Activated CD4-positive, alpha-beta memory T cell treated with anti-CD3 and anti-CD28 coated beads, Interleukin-2, amount 10 ng/mL, durations not matched to agents 7 days and 5 days (primary cell): ENCODE measurements at places on chromosomes 13 and 19.

GRCh38 chr13:21142766-21143165 is 33.6 kb downstream of the SKA3 start:
- DNase-seq: no peak

- no peak for DNase-seq
Measured at GRCh38 chr13:77846173-77846572, 72.5 kb downstream of the EDNRB start.

- DNase-seq: no peak
Measured at GRCh38 chr13:103898481-103898880, 832.3 kb upstream of the SLC10A2 start.

GRCh38 chr13:22336460-22336859 is 665.6 kb downstream of the FGF9 start:
- DNase-seq: no peak

DNA sequence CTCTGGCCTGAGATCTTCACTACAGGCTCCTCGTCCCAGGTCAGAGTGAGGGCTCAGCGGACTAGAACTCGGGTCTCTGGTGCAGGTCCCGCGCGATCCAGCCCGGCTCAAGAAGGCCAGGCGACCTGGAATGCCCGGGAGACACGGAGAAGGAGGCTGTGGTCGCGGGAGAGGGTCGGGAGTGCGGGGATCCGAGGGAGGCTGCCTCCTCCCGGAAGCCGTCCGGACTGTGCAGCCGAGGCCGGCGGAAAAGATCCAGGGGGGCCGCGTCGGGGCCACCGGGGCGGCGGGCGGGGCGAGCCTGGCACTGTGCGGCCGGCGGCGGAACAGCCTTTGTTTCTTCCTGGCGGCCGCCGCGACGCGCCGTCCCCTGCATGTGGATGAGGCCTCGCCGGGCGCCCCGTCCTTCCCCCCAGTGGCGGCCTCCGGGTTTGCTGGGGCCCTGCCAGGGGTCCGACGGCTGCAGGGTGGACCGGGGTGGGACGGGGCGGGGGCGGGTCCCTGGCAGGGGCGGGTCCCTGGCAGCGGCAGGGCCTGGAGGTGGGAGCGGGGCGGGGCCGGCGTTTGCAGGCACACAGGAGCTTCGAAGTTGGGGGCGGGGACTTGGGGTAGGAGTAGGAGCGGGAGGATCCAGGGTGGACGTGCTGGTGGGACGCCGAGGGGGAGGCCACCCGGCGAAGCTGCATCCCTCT is 1.0 kb upstream of the SLC7A10 start:
- DNase-seq: no peak

DNA sequence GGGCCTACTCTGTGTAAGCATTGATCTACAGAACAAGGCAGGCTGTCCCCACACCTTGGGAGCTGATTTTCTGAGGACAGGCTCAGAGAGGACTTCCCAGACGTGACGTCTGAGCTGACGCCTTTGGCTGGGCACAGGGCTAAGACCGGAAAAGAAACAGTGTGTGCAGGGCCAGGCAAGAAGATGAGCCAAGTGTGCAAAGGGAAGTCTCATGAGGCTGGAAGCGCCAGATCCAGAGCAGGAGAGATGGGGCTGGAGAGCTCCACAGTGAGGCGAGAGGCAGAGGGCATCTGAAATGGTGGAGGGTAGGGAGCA is 12.7 kb downstream of the IGLON5 start:
- DNase-seq: no peak

GRCh38 chr13:24142453-24142852 is 18.1 kb upstream of the SPATA13 start:
- no peak for DNase-seq

DNA sequence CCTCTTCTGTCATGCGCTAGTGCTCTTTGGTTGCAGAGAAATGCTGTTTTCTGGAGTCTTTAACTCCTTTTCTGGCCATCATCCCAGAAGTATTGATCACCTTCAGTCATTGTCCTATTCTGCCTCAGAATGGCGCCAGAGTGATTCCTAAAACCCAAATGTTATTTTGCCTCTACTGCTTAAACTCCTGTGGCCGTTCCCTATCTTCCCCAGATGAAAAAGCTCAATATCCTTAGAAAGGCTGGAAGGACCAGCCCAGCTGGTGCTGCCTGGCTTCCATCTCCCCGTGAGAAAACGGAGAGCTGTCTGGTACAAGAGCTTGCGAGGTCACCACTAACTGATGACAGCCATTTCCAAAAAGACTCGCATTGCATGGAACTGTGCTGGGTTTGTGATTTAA is 179.1 kb downstream of the RBM26 start:
- DNase-seq: no peak

DNA sequence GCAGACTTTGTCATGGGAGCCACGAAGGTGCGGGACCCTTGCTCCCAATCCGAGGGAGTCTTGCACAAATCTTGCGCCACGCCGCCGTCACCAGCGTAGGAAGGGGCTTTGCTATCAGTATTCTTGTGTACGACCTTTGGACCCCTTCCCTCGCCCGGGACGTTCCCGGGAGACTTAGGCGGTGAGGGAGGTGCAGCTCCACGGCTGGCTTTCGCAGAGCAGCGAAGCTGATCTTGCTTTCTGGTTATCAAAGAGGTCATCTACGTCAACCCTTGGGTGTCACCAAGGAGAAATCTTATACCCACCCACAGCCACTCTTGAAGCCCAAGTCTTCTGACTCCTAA is 583 bp downstream of the TECR start:
- no peak for DNase-seq

DNA sequence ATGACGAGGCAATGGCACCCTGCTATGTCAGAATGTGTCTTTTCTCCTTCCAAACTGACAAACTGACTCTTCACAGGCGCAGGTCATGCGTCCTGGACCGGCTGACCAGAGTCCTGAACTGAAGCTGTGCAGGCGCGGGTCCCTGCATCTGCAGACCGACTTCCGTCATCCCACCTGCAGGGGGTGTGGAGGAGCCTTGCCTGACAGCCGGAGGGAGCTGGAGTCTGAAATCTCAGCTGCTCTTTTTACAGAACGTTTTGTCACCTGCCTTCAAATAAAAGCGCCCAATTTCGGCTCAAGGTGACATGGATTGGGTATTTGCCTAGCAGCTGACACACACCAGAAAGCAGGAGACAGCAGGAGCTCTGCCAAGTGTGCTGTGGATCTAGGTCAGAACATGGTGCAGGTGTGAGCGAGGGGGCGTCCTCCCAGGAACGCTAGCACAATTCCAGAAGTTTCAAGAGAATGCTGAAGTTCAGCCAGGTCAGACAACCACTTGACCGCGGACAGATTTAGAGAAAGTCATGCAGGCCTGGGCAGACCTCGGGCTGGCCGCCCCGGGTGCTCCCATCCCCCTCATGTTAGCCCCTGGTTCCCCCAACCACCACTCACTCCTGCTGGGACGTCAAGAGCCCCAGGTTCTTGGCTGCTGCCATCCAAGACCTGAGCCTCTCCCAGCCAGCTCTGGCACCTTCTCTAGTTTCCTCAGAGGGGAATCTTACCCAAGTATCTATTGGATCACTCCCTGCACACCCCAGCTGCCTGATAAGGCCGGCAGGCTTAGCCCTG is 32.8 kb downstream of the ELL start:
- no peak for DNase-seq

DNA sequence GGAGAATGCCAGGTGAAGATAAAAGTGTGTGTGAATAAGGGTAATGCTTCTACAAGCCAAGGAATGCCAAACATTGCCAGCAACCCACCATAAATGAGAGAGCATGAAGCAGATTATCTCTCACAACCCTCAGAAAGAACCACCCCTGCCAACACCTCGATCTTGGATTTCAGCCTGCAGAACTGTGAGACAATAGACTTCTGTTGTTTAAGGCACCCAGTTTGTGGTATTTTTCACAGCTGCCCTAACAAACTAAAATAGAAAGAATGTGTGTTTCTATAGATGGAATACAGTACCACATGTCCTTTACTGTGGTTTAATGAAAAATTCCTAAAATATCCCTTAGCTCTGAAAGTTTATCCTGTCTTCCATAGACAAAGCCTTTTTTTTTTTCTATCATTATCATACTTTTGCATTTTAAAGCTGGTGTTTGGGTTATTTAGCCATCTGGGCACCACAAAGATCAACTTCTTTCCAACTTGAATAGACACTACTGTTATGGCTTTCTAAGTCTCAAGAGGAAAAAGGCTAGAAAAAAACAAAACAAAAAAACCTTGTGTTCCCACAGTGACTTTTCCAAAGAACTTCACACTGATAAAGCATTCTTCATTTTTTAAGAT is 505.6 kb downstream of the KCTD12 start:
- DNase-seq: no peak

DNA sequence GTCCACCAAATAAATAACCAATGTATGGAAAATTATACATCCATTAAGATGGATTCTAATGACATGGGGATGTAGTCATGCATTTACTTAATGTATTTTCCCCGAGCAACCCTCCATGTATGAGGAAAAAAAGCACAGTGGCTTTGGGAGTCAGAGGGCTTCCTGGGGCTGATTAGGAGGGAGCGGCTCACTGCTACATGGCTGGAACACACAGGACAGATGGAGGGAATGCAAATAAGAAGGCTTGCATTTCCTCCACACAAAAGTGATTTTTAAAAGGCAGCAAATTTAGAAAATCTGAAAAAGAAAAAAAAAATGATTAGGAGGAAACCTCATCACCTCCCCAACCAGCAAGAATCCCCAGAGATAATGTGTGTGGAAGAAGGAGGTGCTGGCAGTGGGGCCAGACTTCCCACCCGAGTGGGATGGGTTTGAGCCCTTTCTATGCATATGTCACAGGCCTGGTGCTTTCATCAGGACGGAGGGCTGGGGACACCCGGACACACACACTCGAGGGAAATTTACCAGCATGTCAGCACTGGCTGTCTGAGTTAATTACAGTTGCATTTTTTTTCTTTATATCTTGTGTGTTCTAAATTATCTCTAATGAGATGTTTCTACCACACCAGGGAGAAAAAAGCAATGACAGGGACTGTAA is 118.9 kb downstream of the USP12 start:
- DNase-seq: no peak

- no peak for DNase-seq
Measured at GRCh38 chr13:30179597-30180276, 127.6 kb downstream of the KATNAL1 start.

DNA sequence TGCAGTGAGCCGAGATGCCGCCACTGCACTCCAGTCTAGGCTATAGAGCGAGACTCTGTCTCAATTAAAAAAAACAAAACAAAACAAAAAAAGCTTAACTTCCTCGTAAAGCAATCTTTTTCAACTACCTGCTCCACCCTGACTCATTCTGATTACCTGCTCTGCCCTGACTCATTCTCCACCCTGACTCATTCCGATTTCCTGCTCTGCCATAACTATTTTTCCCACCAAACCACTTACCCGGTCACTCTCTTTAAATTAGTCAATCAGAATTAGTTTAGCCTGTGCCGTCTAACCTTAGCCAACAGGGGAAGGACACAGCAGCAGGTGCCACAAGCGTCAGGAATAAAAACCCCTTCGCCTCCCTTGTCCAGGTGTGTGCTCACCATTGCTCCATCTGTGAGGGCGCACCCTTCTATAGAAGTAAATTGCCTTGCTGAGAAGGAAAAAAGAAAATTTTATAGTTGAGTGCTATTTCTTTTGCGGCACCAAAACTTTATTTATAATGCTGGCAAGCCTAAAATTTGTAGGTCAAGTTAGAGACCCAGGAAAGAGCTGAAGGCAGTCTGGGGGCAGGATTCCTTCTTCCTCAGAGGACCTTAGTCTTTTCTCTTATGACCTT is 1.7 kb upstream of the IFT88 start:
- no peak for DNase-seq

GRCh38 chr13:87453244-87453643 is 217.9 kb upstream of the SLITRK5 start:
- DNase-seq: no peak

GRCh38 chr19:22783651-22784410 is at the start of gene ZNF99:
ZNF99 (minus strand) TSS chr19:22784151; CDS start chr19:22784016, 135 bp downstream.
- DNase-seq: no peak

DNA sequence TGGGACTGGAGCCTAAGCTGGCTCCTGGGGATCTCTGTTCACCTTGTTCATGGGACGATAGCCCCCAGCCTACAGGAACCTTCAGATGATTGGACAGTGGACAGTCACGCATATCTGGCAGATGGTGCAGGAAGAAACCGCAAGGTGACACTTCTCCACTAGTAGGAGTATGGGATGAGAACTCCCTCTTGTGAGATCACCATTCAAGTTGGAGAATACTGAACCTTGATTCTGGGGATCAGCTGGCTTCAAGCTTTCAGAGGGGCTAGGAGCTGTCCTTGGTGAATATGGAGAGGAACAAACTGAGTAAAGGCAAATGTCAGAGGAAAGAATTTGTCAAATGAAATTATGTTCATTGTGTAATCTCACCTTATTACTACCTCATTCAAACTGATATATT is 204.5 kb downstream of the PDS5B start:
- no peak for DNase-seq

- no peak for DNase-seq
Measured at GRCh38 chr13:45464141-45464686, 525 bp upstream of the COG3 start.

DNA sequence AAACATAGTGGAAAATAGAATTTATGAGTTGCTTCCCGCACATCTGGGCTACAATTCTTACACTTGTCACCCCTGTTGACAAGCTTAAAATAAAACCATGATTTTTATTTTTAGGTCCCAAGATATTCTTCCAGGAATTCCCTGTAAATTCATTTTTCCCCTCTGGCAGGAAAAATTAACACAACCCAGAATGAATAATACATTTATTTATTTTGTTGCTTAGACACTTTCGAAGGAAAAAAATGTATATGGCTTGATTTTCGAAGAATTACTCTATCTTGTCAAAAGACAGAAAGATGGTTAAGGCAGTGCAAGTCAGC is 74.4 kb downstream of the LHFPL6 start:
- DNase-seq: no peak

DNA sequence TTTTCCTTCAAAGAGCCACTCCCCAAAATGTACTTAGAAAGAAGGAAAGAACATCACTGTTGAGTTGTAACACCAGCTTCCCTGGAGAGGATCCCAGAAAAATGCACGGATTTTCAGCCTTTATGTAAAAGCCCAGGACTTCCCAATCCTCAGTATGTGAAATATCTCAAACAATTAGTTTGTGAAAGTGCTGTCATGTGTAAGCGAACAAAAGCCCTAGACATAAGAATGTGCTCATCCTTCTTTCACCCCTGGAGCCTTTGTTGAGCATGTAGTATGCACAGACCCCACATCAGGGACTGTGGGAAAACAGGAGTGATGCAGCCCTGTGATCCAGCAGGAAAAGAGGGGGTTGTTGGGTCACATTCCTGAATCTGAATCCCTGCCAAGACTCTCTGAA is 441.4 kb upstream of the ZNF507 start:
- no peak for DNase-seq

GRCh38 chr19:51811344-51811743 is 16.4 kb downstream of the FPR3 start:
- no peak for DNase-seq

GRCh38 chr19:46350758-46351159 is 3.9 kb downstream of the PPP5C start:
- peak; percentile 46 for DNase-seq

DNA sequence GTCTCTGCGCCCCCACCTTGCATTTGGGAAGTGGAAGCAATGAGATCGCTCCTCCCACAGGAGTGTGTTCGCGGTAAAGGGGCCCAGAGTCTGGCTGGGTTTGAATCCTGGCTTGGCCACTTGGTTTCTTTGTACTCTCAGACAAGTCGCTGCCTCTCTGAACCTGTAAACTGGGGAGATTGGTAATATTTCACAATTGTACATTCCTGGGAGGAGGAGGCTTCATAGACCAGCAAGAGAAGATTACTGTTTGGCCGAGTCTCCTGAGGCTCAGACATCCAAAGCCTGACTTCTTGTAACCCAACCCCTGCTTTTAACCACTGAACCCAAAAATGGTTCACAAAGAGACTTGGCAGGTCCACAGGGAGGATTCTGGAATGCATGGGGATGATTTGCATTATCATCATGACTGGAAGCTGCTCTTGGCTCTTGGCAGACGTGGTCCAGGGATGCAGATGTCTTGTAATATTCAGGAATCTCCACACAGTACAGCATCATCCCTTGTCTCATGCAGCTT is 13.6 kb upstream of the STRN4 start:
- DNase-seq: no peak
